Activated T-helper 9 cell treated with anti-CD3 and anti-CD28 coated beads, Interleukin-2, amount 50 U/mL, for 16 hours (primary cell): ENCODE measurements at places on chromosomes 4 and X.

GRCh38 chr4:156815717-156816359 lies 155.8 kb downstream of the PDGFC start:
- DNase-seq, result no peak

DNA sequence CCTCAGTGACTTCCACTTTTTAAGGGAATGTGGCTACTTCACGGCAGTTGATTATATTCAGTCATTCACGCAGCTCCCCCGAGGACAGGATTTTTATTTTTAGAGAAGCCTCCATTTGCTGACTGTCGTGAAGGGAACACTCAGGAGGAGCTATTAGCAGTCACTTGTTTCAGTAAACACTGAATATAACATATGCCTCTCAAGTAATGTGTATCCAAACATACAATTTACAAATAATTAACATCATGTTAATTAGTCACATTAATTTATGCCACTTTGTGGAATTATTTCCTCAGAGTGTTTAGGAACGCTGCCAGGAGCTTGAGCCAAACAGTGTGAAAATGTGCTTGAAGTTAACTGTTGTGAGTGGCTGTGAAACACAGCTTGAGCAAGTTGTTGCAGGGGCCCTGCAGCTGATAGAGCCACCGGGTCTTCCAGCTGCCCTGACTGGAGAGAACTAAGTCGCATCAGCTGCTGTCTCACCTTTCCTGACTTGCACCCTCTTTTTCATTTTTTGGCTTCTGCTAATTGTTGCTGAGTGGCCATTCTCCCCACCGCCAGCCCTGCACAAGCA lies 245.6 kb downstream of the LDB2 start:
- no peak for DNase-seq

GRCh38 chr4:51865717-51866116 lies 22.8 kb downstream of the DCUN1D4 start:
- no peak for DNase-seq

GRCh38 chrX:150813922-150814321 lies 84.5 kb downstream of the CD99L2 start:
- DNase-seq, result no peak

- no peak for DNase-seq
Observed at GRCh38 chr4:53321151-53321983, 44.5 kb downstream of the SCFD2 start.

DNA sequence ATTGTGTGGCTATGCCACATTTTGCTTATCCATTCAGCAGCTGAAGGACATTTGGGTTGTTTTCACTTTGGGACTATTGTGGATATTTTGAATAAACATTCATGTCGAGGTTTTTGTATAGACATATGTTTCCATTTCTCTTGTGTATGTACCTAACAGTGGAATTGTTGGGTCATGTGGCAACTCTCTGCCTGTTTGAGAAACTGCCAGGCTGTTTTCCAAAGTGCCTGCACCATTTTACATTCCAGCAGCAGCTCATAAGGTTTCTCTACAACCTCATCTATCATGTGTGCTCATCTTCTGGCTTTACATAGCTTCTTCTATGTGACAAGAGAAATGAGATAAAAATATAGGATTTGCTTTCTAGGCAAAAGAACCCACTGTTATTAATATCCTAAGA lies 29.5 kb upstream of the TSPAN5 start:
- DNase-seq, result no peak
